Islet precursor cell (in vitro differentiated cells): ENCODE measurements at places on chromosomes 12 and 14.

- no peak for DNase-seq
These were observed 67.2 kb downstream of the TMEM30B start for GRCh38 chr14:61213920-61214319.

DNA sequence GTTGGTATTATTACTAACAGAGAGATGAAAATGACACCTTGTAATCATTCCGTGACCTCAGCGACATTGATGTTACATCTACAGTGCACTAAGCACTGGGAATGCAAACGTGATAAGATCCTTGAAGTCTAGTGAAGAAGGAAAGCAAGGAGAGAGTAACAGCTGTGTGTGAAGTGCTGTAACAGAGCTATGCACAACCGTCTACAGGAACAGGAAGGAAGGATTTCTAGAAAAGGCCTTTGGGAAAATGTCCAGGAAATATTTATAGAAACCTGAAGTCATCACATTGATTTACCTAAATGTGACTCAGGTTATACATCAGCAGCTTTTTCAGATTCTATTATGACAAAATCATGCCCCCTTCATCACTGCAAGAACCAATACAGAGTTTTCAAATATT lies 304.2 kb upstream of the AMIGO2 start:
- DNase-seq: no peak

GRCh38 chr14:99233222-99234035 lies 38.6 kb downstream of the BCL11B start:
- no peak for DNase-seq

GRCh38 chr14:37018571-37019240 lies 153.7 kb downstream of the SLC25A21 start:
- DNase-seq: no peak

- DNase-seq: no peak
These were observed 10.3 kb downstream of the CTSG start for GRCh38 chr14:24565766-24566165.

GRCh38 chr14:69501423-69501838 lies 16.9 kb downstream of the PLEKHD1 start:
- DNase-seq: peak; percentile 45

DNA sequence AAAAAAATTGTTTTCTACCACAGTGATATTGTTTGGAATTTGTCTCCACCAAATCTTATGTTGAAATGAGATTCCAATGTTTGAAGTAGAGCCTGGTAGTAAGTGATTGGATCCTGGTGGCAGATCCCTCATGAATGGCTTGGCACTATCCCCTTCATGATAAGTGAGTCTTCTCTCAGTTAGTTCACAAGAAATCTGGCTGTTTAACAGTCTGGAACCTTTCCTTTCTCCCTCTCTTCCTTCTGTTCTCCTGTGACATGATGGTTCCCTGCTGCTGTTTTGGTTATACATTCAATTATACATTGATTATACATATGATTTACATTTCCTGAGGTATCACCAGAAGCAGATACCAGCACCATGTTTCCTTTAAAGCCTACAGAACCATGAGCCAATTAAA lies 442.2 kb downstream of the SLC6A15 start:
- DNase-seq: no peak

DNA sequence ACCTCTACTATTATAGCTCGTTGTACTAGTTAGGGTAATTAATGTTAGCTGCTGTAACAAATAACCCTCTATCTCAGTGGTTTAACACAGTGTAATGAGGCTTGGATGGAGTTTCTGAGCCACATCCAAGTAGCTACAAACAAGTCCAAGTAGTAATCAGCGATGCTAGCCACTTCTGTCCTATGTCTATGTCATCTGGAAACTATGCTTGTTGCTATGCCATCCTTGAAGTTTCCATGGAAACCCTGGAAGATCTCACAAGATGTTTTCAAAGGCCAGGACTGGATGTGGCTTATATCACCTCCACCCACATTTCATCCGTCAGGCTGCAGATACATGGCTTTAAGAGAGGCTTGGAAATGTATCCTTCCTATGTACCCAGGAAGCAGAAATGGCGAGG lies 422.1 kb downstream of the AACS start:
- DNase-seq: peak; percentile 38

GRCh38 chr12:25957793-25958427 lies 572 bp upstream of the RASSF8 start:
- DNase-seq: no peak

DNA sequence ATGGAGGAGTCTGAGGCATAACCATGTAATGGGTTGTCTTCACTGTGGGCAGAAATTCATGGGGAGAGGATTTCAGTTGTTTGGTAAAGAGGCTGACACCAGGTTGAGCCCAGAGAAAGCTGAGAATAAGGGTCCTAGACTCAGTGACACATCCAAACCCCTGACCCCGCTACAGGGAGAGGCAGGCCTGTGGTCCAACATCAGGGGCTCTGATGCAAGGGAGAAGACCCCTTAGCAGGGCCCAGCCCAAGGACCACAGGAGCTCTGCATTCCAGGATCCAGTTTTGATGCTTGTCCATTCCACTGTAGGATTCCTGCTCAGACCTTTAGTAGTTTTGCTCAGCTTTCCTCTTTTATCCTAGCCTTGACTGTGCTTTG lies 15.5 kb downstream of the GPR68 start:
- DNase-seq: no peak

GRCh38 chr12:4997939-4998338 lies 45.7 kb upstream of the KCNA5 start:
- peak; percentile 75 for DNase-seq

- no peak for DNase-seq
These were observed 1.2 kb downstream of the GPR132 start for GRCh38 chr14:105064001-105064400.

DNA sequence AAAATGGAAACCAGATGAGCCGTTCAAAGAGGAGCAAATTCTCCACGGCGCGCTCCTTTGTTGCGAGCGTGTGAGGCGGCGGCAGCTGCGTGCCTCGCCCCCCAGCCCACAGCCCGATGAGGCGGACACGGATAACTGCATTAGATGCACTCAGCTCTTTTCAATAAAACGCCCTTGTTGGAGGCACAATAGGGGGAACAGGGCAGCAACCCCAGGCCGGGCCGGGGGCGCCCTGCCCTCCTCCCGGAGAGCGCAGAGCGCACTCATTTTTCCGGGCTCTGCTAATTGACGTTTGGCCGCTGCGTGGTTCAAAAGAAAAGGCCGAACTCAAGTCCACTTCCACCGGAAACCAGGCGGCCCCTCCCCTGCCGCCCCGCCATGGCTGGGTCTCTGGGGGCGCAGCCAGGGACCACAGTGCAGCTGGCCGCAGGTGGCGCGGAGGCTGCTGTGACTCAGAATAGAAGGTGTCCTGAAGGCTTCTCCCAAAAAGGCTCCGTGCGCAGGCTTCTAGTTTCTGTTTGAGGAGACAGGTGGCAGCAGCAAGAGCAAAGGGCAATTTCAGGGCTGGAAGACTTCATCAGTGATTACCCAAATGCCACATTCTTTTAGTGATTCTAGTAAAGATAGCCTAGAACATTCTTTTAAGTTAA lies 29.0 kb upstream of the SMOC1 start:
- no peak for DNase-seq

- peak; percentile 91 for DNase-seq
These were observed at the start of gene EML1 for GRCh38 chr14:99793213-99794150. TSS of gene EML1 (plus strand) at chr14:99793413. CDS start at chr14:99793477, 64 bp downstream.

DNA sequence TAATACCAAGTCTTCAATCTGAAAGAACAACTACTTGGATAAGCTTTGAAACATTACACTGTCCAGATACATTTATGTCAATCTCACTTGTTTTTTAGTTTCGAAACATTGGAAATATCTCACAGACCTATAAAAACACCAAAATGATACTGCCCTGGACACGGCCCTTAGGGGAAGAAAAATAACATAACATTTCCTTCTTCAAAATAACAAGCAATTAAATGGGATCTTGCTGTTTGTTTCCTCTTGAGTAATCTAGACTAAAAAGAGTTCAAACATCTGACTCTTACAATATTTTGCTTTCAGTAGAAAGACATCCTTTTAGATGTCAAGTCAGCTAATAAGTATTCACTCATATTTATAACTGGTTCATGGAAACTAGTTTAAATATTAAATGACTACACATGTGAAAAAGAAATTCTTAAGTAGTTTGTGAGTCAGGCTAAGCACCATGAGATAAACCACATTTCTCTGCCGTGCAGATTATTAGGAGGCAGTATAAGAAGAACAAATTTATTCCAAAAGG lies 87.5 kb downstream of the EPS8 start:
- DNase-seq: no peak

GRCh38 chr12:57093415-57094207 lies 4.7 kb downstream of the NAB2 start:
- peak; percentile 95 for DNase-seq

- DNase-seq: no peak
These were observed 29.3 kb downstream of the CD9 start for GRCh38 chr12:6229224-6230218.

DNA sequence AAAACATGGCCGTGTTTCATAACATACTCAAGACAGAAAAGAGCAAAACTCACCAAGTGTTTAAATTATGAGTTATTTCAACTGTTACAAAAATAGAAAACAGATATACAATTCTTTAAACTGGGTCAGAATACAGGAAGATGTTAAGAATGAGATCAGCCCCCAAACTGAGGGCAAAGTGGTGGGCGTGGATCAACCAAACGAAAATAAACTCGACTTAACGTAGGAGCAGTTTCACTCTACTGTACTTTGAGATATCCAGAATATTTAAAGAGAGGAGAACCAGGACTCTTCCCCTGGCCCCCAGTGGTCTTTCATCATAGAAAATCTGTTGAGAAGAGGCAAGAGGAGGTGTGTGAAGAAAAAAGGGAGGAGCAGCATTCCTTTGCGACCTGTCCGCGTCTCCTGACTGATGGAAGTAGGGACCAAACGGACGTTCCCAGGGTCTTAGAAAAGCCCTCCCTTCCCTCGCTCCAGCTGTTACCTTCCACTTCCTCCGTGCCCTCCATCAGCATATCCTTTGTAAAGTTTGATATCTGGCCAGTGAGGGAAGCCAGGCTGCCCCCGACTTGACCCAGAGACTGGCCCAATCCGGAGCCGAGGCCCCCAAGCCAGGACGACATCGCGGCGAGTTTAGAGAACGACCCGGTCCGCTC lies 668 bp downstream of the TRIP11 start:
- DNase-seq: peak; percentile 88

GRCh38 chr12:20450591-20451180 lies 82.3 kb downstream of the PDE3A start:
- DNase-seq: no peak

DNA sequence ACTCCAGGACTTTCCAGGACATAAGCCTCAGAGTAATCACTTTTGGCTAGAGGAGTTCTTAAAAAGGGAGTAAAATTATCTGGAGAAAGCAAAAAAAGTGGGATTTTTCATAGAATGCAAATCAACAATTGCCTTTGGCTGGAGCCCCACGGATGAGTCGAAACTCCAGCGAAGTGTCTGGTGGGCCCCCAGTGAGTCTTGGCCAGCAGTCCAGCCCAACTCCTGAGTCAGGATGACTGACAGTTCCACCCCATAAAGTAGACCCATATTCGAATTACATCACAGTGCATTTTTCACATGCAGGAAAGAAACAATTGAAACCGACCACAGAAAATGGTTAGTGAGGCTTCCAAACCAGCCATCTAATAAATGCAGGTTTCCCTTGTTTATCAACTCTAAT lies 265.7 kb downstream of the BCL11B start:
- DNase-seq: no peak

GRCh38 chr12:2980630-2981029 lies 21.4 kb downstream of the TEAD4 start:
- no peak for DNase-seq

DNA sequence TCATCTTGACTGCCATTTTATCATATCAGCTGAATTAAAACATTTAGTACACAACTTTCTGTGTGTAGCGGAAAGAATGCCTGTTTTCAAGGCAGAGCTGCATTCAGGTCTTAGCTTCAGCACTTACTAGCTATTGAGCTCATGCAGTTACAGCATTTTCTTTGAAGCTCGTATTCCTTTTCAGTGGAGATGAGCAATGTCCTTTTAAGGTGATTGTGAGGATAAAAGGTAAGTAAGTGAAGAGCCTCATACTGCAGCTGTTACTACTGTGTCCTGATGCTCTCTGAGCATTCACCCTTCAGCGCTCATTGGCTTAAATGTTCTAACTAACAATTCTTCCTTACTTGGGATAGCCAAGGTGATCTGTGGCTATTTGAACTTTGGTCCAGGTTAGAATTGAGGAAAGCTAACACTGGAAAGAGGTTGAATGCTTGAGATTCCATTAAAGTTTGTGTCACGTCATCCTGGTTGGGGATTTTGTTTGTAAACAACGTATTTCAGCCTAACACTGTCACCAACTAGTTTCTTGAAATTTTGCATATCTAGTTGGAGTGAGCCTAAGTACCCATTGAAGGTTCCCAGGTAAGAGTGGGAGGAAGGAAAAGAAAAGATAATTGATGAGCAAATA lies 71.4 kb downstream of the PAPOLA start:
- DNase-seq: no peak

GRCh38 chr14:53432378-53432802 lies 279.3 kb upstream of the DDHD1 start:
- DNase-seq: peak; percentile 77

GRCh38 chr12:98185606-98186005 lies 329.8 kb upstream of the TMPO start:
- DNase-seq: no peak

GRCh38 chr12:16796168-16796567 lies 190.2 kb upstream of the LMO3 start:
- no peak for DNase-seq

GRCh38 chr12:41552588-41552987 lies 364.5 kb downstream of the PDZRN4 start:
- DNase-seq: no peak

DNA sequence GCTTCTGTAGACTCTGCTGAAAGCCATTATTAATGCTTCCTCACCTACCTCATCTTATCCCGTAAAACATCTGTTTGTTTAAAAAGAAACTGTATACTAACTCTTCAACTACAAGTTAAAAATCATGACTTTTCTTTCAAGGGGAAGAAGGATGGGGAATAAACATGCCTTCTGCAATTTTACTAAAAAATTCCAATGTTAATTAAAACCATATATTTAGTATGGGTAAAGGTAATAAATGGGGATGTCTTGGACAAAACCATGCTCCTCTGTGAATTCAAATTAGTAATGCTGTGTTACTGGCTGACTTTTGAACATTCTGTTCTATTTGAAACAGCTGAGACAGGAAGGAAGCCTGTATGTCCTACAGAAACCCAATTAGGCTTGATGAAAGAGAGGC lies 311.1 kb upstream of the DIO2 start:
- no peak for DNase-seq

DNA sequence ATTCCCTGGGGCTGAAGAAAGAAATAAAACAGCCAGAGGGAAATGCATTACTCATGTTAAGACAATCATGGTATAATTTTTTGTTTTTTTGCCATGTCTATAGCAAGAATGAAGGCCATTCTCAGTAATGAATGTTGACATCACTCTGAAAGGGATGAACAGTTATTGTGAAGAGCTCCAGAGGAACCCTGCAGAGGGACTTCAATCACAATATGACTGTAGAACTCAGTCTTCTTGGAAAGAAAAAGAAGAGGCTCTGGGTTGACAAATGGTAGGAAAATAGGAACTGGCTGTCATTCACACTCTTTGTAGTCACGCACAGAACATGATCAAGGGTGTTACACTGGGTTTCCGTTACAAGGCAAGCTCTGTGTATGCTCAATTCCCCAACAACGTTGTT lies 73.8 kb upstream of the DACT1 start:
- DNase-seq: no peak
